Osteocyte (in vitro differentiated cells): ENCODE measurements at places on chromosomes 3 and 15. TPM values are rescaled to one million over a fixed set of nuclear protein-coding genes. Genes with fewer than 3 reads are reported as not detected.

GADL1 gene
- not detected in 2 replicates for total RNA-seq

PARP3 gene
- total RNA-seq = 12.4 and 13.4 TPM in 2 replicates

DNA sequence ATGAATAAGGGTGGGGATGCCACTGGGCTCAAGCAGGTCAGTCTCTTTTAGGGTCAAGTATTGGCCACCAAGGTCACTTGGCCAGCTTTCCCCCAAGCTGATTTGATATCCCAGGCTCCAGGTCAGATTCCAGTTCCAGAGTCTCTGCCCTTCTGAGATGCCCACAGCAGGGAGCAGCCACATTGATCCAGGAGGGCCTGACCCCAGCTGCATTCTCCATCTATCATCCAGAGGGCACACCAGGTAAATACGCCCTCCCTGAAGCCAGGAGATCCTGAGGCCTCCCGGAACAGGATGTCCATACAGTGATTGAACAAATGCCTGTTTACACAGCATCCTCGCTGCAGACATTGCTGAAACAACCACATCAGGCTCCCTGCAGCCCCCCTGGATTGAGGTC, 264.6 kb upstream of the TLE3 start:
- DNase-seq = peak; percentile 59
- peaks cover 73% of the 10 kb centered on the region for H3K27me3 ChIP-seq
- no peak overlapping the region for H3K4me3 ChIP-seq
- H3K36me3 ChIP-seq = no peaks in the 10 kb centered on the region

DNA sequence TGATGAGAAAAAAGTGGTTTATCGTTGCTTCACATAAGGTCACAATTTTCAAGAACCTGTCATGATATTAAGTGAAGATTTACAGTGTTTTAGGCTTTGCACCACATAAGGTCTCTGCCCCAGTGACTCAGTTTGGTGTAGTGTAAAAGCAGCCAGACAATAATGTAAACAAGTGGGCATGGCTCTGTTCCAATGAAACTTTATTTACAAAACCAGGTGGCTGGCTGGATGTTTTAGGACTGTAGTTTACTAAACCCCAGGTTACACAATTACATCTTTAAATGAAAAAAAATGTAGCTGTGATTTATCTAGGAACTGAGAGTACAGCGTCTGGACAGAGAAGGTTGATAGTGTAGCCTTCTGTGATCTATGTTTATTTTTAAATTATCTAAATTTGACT, 9.7 kb upstream of the FBXL22 start:
- H3K4me3 ChIP-seq = no peak overlapping the region
- no peak overlapping the region for H3K27ac ChIP-seq
- peaks cover 67% of the 10 kb centered on the region for H3K36me3 ChIP-seq
- DNase-seq = no peak
- H3K4me1 ChIP-seq = peaks cover 9% of the 10 kb centered on the region
- no peaks in the 10 kb centered on the region for H3K27me3 ChIP-seq

PTH1R gene
- 12.9 and 15.4 TPM in 2 replicates for total RNA-seq

- H3K4me3 ChIP-seq = no peak overlapping the region
- no peak for DNase-seq
- H3K36me3 ChIP-seq = peaks cover 25% of the 10 kb centered on the region
- no peaks in the 10 kb centered on the region for H3K4me1 ChIP-seq
- H3K27me3 ChIP-seq = no peaks in the 10 kb centered on the region
Observed at GRCh38 chr3:49531715-49532114, 22.6 kb upstream of the BSN start.

- no peaks in the 10 kb centered on the region for H3K36me3 ChIP-seq
- no peaks in the 10 kb centered on the region for H3K4me1 ChIP-seq
- no peak overlapping the region for H3K4me3 ChIP-seq
- DNase-seq = no peak
Observed at GRCh38 chr3:85821130-85821756, 862.5 kb downstream of the CADM2 start.

RGMA gene
- total RNA-seq = 12.4 and 13.7 TPM in 2 replicates

KCTD6 gene
- total RNA-seq = 13.6 and 14.4 TPM in 2 replicates

GRCh38 chr3:112546216-112546759, 15.5 kb downstream of the ATG3 start:
- H3K4me3 ChIP-seq = no peak overlapping the region
- DNase-seq = no peak
- H3K27me3 ChIP-seq = no peaks in the 10 kb centered on the region
- H3K36me3 ChIP-seq = peaks cover 34% of the 10 kb centered on the region

INSYN1 gene
- total RNA-seq = 7.9 and 8.0 TPM in 2 replicates

GRCh38 chr3:35114686-35115085, 524.6 kb upstream of the ARPP21 start:
- peaks cover 17% of the 10 kb centered on the region for H3K27me3 ChIP-seq
- H3K4me1 ChIP-seq = no peaks in the 10 kb centered on the region
- no peak for DNase-seq
- no peak overlapping the region for H3K4me3 ChIP-seq

- no peak for DNase-seq
- no peak overlapping the region for H3K4me3 ChIP-seq
- H3K27me3 ChIP-seq = no peaks in the 10 kb centered on the region
Observed at GRCh38 chr3:171195686-171196085, 169.2 kb upstream of the SLC2A2 start.

DNA sequence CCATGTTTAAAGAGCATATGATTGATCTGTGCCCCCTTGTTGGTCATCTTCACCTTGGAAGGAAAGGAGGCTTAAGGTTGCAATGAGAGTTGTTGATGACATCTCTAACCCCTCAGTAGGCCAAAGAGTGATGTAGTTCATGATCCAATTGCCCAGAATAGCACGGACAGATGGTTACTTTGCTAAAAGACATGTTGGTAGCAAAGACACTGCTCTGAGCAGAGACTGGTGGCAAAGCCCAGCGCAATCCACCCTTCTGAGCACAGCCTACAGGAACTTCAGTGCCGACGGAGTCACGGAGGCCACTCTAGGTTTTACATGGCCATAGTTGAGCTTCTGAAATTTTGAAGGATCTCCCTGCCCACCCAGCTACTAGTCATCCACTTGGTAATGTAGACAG, 21.8 kb downstream of the FBXO45 start:
- H3K36me3 ChIP-seq = peaks cover 4% of the 10 kb centered on the region
- H3K27ac ChIP-seq = no peak overlapping the region
- H3K4me1 ChIP-seq = no peaks in the 10 kb centered on the region
- no peak for DNase-seq

DNA sequence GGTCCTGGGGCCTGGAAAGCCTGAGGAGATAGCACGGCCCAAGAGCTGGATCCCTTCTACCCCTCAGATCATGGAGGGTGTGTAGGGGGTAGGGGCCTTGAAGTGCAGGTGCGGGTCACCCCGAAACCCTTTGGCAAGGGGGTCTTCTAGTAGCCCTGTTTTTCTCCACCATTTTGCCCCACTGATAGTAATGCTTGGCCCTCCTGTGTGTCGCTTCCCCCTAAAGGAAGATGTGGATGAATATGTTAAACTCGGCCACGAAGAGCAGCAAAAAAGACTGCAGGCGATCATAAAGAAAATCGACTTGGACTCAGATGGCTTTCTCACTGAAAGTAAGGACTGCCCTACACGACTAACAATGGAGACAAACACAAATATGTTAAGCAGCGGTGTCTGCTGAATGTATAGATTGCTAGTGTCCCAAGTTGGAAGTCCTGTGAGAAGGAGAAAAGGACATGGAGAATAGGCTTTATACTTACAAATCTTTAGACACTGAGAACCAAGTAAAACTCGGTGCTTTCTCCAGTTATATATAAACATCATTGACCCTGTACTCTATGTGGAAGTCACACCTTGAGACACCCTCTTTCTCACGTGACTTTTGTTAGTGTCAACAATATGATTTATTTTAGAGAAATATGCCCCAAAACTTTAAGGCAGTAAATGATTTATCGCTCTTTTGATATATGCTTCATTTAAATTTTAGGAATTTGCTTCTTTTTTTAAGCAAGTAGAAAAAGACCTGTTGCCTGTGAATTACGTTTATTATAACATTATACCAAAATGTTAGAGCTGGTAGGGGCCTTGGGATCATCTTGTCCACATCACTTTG, 802 bp downstream of the RCN2 start:
- peaks cover 23% of the 10 kb centered on the region for H3K4me1 ChIP-seq
- peak overlapping the region; percentile 82 for H3K4me3 ChIP-seq
- no peak for DNase-seq
- H3K36me3 ChIP-seq = peaks cover 21% of the 10 kb centered on the region

ITIH4 gene
- total RNA-seq = 7.1 and 7.2 TPM in 2 replicates

- peaks cover 12% of the 10 kb centered on the region for H3K4me1 ChIP-seq
- H3K27ac ChIP-seq = no peak overlapping the region
- peaks cover 6% of the 10 kb centered on the region for H3K27me3 ChIP-seq
- no peak for DNase-seq
- no peak overlapping the region for H3K4me3 ChIP-seq
- H3K36me3 ChIP-seq = no peaks in the 10 kb centered on the region
Observed at GRCh38 chr3:172586436-172586835, 63.2 kb upstream of the TNFSF10 start.

- DNase-seq = no peak
- no peak overlapping the region for H3K4me3 ChIP-seq
- no peaks in the 10 kb centered on the region for H3K36me3 ChIP-seq
Observed at GRCh38 chr3:49460188-49460890, 9.7 kb upstream of the DAG1 start.

- H3K4me3 ChIP-seq = no peak overlapping the region
- DNase-seq = no peak
- H3K27ac ChIP-seq = no peak overlapping the region
- H3K4me1 ChIP-seq = peaks cover 21% of the 10 kb centered on the region
- H3K36me3 ChIP-seq = no peaks in the 10 kb centered on the region
- no peaks in the 10 kb centered on the region for H3K27me3 ChIP-seq
Observed at GRCh38 chr3:58623961-58624360, 42.6 kb downstream of the FAM3D start.

GRCh38 chr15:68205954-68206539, 915 bp upstream of the CALML4 start:
- H3K27me3 ChIP-seq = no peaks in the 10 kb centered on the region
- no peak overlapping the region for H3K4me3 ChIP-seq
- peaks cover 10% of the 10 kb centered on the region for H3K4me1 ChIP-seq

DNA sequence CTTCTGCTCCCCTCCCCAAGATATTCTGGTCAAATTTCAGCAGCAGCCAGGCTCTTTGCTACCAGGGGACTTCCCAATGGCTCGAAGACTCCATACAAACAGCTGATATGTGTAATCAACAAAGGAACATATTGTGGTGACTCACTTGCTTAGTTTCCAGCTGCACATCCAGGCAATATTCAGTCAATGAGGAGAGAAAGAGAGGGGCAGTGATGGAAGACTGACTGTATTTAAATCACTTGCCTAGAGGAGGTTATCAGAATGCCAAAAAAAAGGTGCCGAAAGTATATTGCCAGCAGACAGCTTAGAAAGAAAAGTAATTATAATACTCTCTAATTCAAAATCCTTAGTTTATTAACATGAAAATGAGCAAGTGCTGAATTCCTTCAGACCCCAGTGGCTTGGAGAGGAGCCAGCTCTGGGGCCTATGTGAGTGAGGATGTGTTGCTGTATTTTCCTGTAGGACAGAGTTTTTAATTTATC, 236.5 kb downstream of the LRTM1 start:
- no peaks in the 10 kb centered on the region for H3K4me1 ChIP-seq
- H3K27me3 ChIP-seq = no peaks in the 10 kb centered on the region
- H3K36me3 ChIP-seq = no peaks in the 10 kb centered on the region
- no peak overlapping the region for H3K27ac ChIP-seq
- no peak overlapping the region for H3K4me3 ChIP-seq

DNA sequence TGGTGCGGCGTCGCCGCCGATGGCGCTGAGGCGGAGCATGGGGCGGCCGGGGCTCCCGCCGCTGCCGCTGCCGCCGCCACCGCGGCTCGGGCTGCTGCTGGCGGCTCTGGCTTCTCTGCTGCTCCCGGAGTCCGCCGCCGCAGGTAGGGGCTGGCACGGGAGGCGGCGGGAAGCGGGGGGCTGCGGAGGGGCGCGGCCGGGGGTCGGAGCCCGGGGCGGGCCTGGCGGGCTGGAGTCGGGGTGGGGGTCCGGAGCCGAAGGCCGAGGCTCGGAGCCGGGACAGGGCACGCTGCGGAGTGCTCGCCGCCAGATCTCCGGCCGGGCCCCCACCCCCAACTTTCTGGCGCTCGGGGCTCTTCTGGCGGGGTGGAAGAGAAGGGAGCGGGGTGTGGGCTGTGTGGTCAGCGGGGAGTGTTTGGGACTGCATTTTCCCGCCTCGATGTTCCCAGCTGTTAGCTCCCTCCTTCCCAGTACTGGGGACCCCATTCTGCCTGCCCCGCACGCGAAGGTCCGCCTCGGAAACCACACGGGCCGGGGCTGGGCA, 299 bp downstream of the TYRO3 start:
- H3K27me3 ChIP-seq = peaks cover 4% of the 10 kb centered on the region
- DNase-seq = no peak
- H3K4me1 ChIP-seq = peaks cover 27% of the 10 kb centered on the region
- no peak overlapping the region for H3K27ac ChIP-seq

DNA sequence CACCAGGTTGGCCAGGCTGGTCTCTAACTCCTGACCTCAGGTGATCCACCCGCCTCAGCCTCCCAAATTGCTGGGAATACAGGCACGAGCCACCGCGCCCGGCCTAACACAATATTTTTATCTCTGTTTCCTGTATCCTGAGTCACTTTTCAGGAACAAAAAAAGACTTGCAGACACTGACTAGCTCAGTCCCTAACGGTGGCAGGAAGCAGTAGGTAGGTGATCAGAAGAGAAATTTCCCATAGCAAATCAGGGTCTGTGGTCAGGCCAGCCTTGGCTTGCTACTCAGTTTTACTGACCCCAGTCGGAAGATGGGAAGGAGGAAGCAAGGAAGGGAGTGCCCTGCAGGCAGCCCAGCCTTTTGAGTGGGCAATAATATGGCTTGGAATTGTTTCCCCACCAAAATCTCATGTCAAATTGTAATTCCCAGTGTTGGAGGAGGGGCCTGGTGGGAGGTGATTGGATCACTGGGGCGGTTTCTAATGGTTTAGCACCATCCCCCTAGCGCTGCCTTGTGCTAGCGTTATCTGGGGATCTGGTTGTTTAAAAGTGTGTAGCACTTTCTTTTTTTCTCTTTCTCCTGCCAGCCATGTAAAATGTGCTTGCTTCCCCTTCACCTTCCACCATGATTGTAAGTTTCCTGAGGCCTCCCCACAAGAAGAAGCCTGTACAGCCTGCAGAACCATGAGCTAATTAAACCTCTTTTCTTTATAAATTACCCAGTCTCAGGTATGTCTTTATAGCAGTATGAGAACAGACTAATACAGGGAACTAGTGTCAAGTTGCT, 19.5 kb upstream of the CDCP1 start:
- no peak overlapping the region for H3K4me3 ChIP-seq
- H3K36me3 ChIP-seq = no peaks in the 10 kb centered on the region
- DNase-seq = no peak
- H3K27ac ChIP-seq = peak overlapping the region; percentile 99

- H3K4me3 ChIP-seq = no peak overlapping the region
- H3K27ac ChIP-seq = no peak overlapping the region
- no peak for DNase-seq
- H3K36me3 ChIP-seq = no peaks in the 10 kb centered on the region
Observed at GRCh38 chr3:31999907-32000439, 18.4 kb downstream of the ZNF860 start.

DNA sequence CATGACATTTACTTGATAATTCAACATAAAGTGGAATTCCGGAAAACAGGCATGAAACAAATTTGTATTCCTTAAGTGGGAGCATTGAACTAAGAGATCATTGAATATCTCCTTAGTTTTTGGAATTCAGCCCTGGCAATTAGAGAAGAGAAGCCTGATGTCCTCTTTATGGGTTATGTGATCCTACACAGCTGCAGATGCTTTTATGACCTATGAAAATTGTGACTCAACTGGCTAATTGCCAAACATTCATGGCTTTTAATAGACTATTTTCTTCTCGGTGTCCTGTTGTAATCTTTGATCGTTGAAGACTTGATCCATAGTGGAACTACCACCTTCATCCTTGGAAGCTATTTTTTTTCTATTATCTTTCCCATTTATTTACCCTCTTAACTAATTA, 46.1 kb downstream of the AGBL1 start:
- H3K27me3 ChIP-seq = no peaks in the 10 kb centered on the region
- no peaks in the 10 kb centered on the region for H3K36me3 ChIP-seq
- no peak for DNase-seq
- no peaks in the 10 kb centered on the region for H3K4me1 ChIP-seq
